ENCODE measurements at places on chromosomes 1 and 21. TPM values are rescaled to one million over a fixed set of nuclear protein-coding genes. Genes with fewer than 3 reads are reported as not detected.

LMOD1 gene
- total RNA-seq: 36.7 TPM

SH2D5 gene
- total RNA-seq: 10.7 TPM

SPATA21 gene
- total RNA-seq: 0.07 TPM

FLG2 gene
- total RNA-seq: not detected

PTPN22 gene
- total RNA-seq: 0.82 TPM

PTPRU gene
- total RNA-seq: 6.8 TPM

PPT1 gene
- 68.8 TPM for total RNA-seq

DNA sequence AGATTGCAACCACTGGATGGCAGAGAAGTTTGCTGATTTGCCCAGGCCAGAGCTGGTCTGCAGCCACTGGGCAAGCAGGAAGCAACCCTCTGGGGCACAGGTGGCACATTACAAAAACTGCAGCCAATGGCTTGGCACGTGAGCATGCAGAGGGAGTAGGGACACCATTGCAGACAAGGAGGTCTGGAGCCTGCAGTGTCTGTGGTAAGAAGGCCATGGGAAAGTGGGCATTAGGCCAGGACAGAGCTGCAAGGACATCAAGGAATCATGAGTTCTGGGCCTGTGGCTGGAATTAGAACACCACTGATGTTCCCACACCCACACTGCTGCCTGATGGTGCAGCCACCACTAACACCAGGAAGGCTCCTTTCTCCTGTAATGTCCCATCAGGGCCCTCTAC lies 113.0 kb downstream of the TSEN15 start:
- DNase-seq: no peak

DNA sequence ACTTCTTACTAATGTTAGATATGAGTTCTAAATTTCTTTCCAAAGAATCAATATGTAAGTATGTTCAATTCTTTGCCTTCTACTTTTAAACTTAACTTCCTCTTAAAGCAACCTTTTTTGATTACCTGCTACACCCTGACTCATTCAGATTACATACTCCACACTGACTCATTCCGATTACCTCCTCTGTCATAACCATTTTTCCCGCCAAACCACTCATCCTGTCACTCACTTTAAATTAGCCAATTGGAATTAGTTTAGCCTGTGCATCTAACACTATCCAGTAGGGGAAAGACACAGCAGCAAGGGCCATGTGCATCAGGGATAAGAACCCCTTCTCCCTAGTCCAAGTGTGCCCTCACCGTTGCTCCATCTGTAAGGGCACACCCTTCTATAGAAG lies 815.5 kb downstream of the BRINP3 start:
- no peak for DNase-seq

DNA sequence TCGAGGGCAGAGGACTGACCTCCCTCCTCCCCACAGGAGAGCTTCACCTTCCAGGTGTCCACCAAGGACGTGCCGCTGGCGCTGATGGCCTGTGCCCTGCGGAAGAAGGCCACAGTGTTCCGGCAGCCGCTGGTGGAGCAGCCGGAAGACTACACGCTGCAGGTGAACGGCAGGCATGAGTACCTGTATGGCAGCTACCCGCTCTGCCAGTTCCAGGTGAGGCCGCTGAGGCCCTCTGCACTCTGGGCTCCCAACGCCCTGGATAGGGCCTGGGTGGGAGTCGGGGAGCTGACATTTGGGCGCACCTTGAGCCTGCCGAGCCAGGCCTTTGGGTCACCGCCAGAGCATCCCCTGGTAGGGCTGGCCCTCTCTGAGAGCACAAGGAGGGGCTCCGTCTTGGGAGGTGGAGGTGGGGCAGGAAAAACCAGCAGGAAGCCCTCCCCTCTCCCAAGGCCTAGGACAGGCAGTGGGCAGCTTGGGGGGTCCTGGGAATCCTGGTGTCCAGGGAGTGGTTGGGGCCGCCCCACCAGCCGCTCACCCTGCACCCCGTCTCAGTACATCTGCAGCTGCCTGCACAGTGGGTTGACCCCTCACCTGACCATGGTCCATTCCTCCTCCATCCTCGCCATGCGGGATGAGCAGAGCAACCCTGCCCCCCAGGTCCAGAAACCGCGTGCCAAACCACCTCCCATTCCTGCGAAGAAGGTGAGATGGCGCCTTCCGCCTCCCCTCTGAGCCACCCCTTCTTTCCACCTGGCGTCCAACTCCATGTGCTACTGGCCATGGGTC lies 65.1 kb downstream of the PIK3CD start:
- DNase-seq: no peak

DNA sequence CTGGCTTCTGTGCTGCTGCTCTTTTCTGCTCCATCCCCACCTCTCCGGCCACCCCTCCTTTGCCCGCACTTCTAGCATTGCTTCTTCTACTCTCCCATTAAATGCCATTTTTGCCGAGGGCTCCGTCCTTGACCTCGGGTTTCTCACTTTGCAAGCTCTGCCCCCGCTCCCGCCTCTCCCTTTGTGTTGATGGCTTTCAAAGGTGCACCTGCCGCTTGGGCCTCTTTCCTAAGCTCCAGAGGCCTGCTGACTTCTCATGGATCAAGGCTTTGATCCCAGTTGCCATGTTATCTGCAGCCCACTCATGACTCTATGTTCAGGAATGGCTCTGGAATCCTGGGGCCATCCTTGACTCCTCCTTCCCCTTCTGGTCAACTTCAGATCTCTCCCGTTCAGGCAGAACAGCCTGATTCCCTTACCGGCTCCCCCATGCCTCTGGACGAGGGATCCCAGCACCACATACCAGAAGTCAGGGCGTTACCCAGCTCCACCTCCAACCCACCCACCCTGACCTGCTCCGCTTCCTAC lies 54.3 kb downstream of the TLR5 start:
- DNase-seq: no peak

GRCh38 chr1:95504321-95504720 lies 270.3 kb downstream of the RWDD3 start:
- DNase-seq: no peak

DNA sequence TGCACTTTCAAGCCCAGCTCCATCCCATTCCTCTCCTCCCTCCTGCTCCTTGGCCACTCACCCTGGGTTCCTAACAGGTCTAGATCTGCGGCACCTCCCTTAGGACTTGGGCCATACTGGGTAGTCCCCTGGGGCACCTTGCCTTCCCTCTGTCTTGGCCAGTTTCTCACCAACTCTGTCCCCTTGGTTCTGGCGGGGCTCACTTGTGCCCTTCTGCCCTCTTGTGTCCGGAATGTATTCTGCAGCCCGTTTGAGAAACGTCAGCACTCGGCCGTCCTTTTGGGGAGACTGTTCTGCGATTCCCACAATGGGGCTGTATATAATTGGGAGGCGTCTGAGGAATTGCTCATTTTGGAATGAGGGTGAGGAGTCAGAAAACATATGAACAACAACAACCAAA lies 162.4 kb downstream of the ZSCAN20 start:
- DNase-seq: peak; percentile 11

DNA sequence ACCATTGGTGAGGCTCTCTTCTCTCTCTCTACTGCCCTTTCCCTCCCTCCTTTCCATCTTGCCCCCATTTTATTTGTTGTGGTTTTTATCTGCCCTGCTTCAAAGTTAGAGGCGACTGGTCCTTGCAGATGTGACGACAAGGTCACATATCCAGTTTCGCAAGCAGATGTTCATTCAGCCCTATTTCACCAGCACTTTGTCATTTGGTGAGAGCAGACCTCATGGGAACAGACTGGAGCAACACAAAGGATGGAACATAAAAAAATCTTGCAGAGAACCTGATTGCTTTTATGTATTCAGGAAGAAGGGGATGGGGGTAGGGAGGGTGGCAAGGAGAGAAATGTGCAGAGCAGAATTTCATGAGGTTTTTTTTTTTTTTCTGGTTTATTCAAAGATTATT lies 84.3 kb downstream of the ELAVL4 start:
- no peak for DNase-seq

DNA sequence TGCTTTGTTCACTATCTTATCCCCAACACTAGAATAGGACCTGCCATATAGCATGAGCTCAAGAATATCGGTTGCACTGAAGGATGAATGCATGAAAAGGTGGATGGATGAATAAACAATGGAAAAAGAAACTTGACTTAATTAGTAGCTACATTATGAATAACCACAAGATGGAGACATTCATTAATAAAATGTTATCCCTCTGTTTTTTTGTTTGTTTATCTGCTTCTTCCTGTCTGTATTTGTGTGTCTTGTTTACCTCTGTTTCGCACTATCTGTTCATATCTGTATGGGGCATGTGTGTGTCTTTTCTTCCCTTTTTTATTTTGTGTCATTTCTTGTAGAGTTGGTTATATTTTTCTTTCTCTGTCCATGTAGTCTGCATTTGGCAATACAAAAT lies 1.1 kb upstream of the OR14I1 start:
- no peak for DNase-seq

DNA sequence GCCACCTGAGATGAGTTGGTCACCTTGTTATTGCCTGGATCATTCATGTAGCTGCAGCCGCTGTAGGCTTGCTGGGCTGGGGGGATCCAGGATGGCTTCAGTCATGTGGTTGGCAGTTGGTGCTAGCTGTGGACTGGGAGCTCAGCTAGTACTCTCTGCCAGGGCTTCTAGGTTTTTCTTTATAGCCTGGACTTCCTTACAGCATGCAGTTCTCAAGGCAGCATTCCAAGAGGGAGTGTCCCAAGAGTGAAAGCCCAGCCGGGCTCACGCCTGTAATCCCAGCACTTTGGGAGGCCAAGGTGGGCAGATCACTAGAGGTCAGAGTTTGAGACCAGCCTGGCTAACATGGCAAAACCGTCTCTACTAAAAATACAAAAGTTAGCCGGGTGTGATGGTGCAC lies 23.7 kb upstream of the ACTL8 start:
- DNase-seq: no peak

DNA sequence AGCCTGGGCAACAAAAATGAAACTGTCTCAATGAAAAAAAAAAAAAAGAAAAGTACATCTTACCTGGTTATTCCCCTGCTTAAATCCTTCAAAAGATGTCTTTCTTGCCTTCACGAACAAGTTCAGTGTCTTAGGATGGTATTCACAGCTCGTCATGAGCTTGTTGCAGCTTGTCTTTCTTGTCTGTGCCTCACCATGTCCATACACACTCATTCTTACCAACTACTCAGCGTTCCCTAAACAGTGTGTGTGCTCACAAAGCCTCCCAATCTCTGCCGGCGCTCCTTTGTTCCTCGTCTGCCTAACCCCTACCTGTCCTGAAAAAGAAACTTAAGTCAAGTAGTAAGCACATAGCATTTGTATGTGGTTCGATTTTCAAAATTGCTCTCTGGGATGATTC lies 31.1 kb downstream of the UBE4B start:
- no peak for DNase-seq

- DNase-seq: peak; percentile 70
These were observed 19.4 kb downstream of the RPS6KC1 start for GRCh38 chr1:213070406-213070805.

DNA sequence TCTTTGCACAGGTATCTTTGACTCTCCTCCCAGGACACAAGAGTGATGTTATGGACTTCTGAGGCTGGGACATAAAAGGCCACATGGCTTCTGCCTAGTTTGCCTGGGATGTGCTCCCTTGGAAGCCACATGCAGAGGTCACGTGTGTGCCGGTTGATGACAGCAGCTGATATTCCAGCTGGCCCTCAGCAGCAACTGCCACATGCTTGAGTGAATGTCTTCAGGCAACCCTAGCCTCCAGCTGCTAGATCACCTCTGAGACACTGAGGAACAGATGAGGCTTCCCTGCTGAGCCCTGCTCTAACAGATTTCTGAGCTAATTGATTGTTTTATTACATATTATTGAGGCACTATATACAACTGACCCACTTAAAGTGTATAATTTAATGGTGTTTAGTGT lies 11.6 kb upstream of the AKR7A3 start:
- DNase-seq: no peak

GRCh38 chr1:85022700-85023099 lies 25.6 kb downstream of the MCOLN3 start:
- no peak for DNase-seq

GRCh38 chr1:178115260-178115659 lies 21.4 kb downstream of the RASAL2 start:
- DNase-seq: no peak

DNA sequence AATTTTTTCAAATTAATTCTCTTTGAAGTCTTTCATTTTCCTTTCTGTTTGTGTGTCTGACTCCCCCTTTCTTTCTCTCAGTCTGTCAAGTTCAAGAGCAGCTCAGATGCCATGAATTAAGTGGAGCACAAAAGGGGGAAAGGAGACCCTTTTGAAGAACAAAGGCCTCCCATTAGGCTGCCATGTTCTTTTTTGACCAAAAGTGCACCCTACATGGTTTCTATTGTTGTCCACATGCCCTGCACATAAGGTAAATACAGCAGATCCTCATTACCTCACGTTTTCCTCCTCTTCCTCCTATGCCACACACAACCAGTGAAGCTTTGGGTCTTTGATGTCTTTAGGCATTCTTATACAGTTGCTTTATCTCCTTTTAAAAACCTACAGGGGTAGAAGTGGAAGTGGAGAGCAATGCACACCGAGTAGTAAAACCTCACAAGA lies 47.7 kb downstream of the POU2F1 start:
- no peak for DNase-seq

- no peak for DNase-seq
These were observed 177.7 kb downstream of the C1orf94 start for GRCh38 chr1:34354367-34354766.

DNA sequence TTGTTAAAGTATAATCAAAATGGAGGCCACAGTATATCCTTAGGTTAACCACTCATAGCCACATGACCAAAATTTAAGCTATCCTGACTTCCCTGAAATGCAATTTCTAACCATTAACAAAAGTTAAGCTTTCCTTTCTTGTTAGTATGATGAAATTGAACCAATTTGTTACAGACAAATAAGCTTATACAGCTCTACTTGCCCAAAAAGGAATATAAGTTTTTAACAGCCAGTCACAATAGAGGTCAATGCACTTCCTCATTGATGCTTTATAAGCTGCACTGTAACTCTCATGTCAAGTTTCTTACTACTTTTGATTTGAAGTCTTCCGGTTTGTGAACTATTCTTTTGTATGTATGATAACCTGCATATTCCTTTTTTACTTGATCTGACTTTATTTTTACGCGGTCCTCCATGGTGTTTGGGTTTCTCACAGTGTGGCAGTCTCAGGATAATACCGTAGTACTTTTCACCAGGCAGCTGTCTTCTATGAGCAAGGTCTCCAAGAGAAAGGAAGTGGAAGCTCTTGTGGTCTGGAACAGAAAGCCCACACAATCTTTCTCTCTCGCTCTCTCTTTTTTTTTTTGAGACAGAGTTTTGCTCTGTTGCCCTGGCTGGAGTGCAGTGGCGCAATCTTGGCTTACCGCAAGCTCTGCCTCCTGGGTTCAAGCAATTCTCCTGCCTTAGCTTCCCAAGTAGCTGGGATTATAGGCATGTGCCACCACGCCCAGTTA lies 331.6 kb downstream of the SRGAP2C start:
- no peak for DNase-seq

GRCh38 chr1:91803847-91804545 lies 82.0 kb downstream of the TGFBR3 start:
- DNase-seq: no peak
